ENCODE measurements at places on chromosomes 12 and 14.

DNA sequence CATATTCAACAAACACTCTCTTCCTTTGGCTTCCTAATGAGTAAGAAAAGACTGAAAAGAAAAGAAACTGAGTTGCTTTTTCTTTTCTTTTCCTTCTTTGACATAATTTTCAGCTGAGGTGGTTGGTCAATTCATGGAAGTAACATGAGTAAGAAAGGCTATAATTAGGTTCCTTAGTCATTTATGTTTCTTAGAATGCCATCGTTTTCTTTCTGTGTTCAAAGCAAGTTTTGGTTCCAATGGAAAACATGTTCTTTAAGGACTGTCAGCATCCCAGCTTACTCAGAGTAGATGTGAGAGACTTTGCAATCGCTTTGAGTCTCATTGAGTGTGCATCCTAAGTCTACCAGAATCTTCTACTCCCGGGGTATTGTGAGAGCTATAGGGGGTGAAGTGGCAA lies 882.4 kb downstream of the DIO2 start:
- no peak for DNase-seq

DNA sequence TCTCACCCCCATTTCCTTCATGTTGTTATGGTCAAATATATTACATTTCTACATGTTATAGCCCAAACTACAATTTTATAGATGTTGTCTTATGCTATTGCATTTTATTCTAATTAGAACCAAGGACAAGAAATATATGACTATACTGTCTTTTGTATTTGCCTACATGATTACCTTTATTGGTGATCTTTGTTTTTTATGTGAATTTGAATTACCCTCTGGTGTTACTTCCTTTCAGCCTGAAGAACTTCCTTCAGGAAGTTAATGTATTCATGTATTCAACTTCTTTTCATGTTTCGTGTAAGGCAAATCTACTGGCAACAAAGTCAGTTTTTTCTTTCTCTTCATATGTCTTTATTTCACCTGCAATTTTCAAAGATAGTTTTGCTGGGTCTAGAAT lies 8.7 kb upstream of the B3GNT4 start:
- no peak for DNase-seq

- no peak for DNase-seq
These were observed 326.9 kb downstream of the TMEM121 start for GRCh38 chr14:105853089-105853906.

DNA sequence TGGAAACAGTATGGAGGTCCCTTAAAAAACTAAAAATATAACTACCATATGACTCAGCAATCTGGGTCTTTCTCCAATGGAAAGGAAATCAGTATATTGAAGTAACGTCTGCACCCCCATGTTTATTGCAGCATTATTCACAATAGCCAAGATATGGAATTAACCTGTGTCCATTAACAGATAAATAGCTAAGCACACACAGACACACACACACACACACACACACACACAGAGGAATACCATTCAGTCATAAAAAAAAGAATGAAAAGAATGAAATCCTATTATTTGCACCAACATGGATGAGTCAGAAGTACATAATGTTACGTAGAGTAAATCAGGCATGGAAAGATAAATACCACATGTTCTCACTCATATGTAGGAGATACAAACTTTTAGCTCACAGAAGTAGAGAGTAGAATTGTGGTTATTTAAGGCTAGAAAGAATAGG lies 4.7 kb downstream of the KLRK1 start:
- no peak for DNase-seq

DNA sequence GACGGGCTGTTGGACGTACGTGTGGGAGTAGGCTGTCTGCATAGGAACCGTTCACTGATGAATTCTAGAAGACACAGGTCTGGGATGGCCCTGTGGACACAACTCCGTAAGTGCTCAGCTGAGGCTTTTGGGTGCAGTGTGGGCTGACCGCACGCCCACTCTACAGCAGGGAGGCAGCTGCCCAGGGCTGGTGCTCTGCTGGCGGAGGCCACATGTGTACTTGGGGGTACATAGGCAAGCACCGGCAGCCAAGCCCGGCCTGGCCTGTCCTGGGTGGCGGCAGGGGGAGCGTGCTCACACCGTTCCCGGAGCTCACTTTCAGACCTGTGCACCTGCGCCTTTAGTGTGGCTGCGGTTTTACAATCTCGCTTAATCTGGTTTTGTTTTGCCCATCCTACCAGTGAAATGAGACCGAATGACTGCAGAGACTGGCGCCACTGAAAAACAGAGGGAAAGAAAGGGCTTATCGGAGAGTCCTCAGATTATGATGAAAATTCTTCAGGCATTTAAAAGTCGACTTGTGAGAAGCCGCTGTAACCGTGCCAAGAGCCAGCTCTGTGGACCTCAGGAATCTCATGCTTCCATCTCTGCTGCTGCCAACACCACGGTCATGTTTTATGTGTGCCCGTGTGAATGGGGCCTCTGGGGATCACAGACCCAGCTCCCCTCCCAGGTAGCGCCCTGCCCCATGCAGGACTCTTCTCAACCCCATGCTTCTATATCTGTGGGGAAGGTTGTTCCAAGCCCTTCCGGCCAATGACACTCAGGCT lies 45.8 kb downstream of the SSH1 start:
- no peak for DNase-seq

- DNase-seq = no peak
These were observed 750.2 kb downstream of the TMEM121 start for GRCh38 chr14:106276326-106277267.

DNA sequence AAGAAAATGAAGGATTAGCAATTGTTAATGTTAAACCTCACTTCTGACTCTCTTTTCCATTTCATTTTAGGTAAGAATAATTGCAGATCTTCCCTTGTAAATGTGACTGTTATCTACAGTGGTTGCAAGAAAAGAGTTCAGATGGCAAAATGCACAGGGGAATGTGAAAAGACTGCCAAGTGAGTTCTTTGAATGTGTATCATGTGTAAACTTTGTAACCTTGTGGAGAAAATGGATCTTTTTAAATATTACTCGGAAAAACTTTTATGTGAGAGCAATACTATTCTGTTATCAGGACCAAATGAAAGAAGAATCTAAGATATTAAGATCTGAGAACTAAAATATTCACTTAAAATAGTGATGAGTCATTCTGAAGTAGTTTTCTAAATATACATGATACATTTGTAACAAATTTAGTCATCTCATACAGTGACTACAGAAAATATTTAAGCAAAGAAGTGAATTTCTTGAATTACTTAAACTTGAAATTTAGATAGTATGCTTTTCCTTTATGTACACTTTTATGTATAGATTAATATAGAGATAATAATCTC lies 122.5 kb upstream of the CNTN1 start:
- no peak for DNase-seq

DNA sequence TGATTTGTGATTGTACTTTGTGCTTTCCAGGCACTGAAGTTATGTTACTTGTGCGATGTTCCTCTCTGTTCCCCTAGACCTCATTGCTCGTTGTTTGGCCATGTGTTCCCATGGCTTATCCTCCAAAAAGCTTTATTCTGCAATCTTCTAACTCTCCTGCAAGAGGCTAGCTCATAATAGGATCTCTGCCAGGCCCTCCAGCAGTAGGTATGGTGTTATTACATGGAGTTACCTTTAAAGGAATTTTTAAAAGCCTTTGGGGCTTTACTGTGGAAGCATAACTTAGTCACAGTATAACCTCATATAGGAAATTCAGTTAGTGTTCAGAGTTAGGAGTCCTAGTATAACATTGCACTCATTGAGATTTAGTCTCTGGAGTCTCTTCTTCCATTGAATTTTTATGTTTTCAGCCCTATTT lies 292.3 kb downstream of the RAD51B start:
- no peak for DNase-seq

DNA sequence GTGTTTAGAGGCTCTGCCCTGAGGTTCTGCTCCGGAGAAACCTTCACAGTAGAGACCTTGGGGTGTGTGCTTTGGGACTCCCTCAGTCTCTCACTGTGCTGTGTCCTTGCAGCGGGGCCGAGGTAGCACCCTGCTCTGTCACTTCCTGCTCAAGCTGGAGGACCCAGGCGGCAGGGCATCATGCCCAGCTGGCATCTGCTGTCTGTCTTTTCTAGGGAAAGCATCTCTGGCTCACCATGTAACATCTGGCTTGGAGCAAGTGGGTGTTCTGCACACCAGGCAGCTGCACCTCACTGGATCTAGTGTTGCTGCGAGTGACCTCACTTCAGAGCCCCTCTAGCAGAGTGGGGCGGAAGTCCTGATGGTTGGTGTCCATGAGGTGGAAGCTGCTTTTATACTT lies 124.5 kb downstream of the ESRRB start:
- DNase-seq = no peak

- peak; percentile 28 for DNase-seq
These were observed 131.2 kb upstream of the FOXG1 start for GRCh38 chr14:28635387-28635786.

- DNase-seq = no peak
These were observed 29.0 kb downstream of the NUBPL start for GRCh38 chr14:31590206-31590605.

GRCh38 chr12:18171571-18171970 lies 81.6 kb upstream of the RERGL start:
- no peak for DNase-seq

DNA sequence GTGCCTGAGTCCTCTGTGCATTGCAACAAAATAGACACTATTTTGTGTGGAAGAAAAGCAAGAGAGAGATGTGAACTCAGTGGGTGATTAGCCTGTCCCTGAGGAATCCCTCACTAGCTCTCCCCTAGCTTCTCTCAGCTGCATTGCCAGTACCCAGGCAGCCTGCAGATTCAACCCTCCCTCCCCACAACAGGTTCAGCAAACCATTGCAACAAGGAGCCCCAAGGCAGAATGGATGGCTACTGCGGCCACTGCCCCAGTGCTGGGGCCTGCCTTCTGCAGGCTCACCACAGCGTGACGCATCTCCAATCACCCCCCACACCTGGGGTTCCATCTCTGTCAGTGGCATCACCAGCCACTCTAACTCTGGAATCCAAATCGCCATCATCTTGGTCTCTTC lies 2.3 kb downstream of the CRACR2A start:
- no peak for DNase-seq

DNA sequence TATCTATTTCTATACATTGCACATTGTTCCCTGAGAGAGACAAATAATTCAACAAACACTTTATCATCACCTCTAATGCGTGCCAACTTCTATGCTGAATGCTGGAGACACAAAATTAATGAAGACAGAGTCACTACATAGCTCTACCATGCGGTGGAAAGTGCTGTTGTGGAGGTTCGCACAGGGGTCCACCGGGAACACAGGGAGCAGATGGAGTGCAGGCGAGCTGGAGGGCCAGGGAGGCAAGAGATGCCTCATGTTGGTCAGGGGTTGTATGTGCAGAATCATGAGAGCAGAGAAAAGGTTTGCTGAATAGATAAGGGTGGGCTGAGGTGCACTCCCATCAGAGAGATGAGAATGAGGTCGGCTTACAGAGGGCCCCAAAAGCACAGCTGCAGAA lies 25.2 kb downstream of the FAM234B start:
- DNase-seq = no peak

- no peak for DNase-seq
These were observed 20.9 kb upstream of the GPR68 start for GRCh38 chr14:91265404-91265803.

DNA sequence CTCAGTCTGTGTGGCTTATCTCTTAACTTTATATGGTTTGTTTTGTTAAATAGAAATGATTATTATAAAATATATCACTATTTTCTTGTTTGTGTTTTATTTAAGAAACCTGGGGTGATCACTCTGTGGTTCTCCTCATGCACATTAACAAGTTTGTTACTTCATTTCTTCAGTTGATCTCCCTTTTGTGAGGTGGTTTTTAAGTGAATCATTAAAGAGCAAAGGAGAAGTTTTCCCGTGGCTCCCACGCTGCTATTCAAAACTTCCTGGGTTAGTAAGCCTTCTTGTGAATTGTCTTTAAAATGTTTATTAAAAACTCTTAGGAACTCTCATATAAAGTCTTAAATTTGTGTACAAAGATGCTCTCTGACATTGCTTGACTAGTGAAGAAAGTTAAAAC lies 11.8 kb downstream of the ADIPOR2 start:
- DNase-seq = no peak

DNA sequence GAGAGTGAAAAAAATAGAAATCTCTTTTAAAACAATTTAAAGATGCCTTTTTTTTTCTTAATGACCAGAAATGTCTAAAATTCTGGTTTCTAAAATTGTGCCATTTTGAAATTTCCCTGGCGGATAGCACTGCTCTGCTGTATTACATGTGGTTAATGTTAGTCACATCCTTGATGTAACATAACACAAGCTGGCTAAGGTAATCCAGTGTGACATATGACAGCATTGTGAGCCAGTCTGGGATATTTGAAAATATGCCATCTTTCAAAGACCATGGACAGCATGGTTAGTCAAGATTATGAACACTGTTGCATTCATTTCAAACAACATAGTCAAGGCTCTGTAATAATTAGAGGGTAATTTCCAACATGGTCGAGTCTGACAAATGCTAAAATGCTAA lies 133.2 kb downstream of the ALX1 start:
- no peak for DNase-seq

DNA sequence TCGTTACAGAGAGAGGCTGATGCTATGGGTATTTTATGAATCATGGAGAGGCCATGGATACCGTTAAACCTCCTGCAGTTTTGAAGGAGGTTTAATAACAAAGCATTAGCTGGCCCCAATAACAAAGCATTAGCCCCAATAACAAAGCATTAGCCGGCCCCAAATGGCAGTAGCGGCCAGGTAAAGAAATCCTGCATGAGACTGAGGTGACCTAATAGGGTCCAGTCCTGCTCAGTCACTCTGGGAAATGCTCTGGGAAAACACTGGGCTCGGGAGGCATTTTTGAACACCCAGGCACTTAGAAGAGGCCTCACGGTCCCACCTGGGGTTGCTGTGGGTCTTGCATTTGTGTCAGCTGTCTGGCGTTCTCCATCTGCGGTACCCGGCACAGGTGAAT lies 776 bp upstream of the RIN3 start:
- DNase-seq = no peak

- DNase-seq = no peak
These were observed 201.1 kb upstream of the TMEM260 start for GRCh38 chr14:56378475-56378877.

GRCh38 chr14:49880267-49881064 lies 12.4 kb upstream of the ARF6 start:
- DNase-seq = no peak

DNA sequence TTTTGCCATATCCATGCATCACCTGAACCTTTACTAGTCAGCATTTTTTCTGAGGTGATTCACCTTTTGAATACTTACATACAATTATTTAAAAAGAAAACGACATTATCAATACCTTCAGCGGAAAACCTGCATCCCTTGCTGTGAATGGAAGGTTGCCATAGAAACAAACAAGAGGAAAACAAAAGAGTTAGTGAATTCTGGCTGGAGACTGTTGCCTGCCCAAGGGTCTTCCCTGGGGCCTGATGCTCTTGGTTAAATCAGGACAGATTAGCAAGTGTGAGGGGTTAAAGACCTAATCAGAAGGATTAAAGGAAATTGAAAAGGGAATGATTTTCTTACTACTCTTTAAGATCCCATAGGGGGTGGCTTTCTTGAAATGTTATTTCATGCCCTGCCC lies 96.0 kb upstream of the WSCD2 start:
- no peak for DNase-seq

DNA sequence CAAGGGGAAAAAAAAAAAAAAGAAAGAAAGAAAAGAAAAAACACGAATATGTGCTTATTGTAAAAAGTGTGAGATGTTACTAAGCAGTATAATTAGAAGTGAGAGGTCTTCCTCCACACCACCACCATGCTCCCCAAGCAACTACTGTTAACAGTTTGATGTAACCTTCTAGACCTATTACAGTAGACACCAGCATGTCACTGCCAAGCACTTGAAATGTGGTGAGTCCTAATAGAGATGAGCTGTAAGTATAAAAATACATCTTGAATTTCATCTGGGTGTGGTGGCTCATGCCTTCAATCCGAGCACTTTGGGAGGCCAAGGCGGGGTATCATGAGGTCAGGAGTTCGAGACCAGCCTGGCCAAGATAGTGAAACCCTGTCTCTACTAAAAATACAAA lies 8.1 kb upstream of the SNRNP35 start:
- no peak for DNase-seq

Measured in NCI-H2081 (cell line).